ENCODE measurements at places on chromosomes 4 and X.
A peak's percentile ranks its signal among the peaks of the same experiment; 100 is the strongest.

DNA sequence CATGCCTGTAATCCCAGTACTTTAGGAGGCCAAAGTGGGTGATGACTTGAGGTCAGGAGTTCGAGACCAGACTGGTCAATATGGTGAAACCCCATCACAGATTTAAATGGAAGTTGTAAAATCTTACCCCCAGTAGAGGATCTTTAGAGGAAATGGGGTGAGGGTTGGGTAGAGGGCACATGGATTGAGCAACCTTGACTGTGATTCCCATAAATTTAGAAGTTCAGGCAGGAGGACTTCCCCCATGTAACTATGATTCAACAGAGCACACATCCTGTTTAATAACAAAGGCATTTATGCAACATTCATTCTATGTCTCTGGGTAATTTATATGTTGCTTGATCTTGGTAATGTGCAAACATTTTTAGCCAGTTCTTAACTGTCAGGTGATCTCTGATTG, 143.1 kb downstream of the RBM47 start:
- DNase-seq = peak; percentile 46

- peak; percentile 64 for DNase-seq
Observed at GRCh38 chr4:41095973-41096372, 118.4 kb downstream of the APBB2 start.

GRCh38 chr4:83574247-83574646, 38.3 kb downstream of the GPAT3 start:
- DNase-seq = no peak

- no peak for DNase-seq
Observed at GRCh38 chr4:170743633-170744032, 653.9 kb upstream of the AADAT start.

GRCh38 chr4:6058531-6059374, 40.5 kb upstream of the C4orf50 start:
- no peak for DNase-seq

GRCh38 chr4:94127707-94128328, 79.8 kb upstream of the SMARCAD1 start:
- DNase-seq = peak; percentile 23

DNA sequence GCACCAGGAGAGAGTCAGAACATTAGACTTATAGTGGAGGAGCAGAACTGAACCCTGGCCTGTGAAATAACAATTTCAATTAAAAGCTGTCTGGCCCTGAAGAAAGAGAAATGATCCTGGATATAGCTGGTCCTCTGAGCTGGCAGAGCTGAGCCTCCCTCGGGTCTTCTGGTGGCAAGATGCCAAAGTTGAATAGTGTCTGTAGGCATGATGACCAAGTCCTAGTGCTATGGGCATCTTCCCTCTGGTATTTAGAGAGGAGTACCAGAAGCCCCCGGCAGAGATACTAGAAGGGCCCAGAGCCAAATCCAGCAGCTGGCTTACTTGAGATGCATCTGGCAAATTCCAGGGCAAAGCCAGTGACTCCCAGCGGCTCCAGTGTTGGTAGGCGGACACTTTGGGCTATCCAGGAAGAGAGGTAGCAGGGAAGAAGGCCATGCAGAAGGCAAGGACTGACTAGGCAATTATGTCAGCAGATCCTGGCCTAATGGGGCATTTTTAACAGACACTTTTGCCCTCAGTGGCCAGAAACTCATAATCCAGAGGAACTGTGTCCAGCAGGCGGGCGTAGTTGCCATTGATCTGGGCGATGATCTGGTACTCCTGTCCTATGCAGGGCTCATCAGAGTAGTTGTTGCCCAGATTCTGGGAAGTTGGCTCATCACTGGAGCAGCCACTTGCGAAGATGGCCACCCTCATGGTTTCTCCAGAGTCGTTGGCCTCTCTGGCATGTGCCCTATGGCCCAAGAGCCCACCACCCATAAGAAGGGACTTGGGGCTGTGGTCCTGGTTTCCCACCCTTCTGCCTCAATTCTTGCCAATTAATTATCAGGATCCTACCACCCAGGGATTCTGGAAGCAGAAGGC, 17.9 kb downstream of the VSIG4 start:
- DNase-seq = no peak

GRCh38 chr4:102219129-102219528, 126.2 kb downstream of the SLC39A8 start:
- DNase-seq = no peak

- DNase-seq = no peak
Observed at GRCh38 chrX:107508925-107509324, 59.5 kb downstream of the FRMPD3 start.

DNA sequence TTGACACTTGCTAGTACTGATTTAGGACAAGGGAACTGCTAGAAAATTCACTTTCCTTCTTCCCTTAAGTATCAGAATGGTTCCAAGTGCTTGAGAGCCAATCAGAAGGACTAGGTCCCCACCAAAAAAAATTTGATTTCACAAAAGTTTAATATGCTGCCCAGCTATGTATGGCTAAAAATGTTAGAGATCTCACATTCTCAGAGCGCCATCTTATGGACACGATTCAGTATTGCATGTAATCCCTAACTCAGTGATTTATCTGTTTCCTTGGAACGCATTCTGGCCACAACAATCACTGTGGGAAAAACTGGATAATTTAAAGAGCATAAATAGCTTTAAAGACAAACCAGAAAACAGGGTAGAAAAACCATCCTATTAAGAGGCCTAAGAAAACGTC, 255.1 kb upstream of the GPC4 start:
- peak; percentile 37 for DNase-seq

DNA sequence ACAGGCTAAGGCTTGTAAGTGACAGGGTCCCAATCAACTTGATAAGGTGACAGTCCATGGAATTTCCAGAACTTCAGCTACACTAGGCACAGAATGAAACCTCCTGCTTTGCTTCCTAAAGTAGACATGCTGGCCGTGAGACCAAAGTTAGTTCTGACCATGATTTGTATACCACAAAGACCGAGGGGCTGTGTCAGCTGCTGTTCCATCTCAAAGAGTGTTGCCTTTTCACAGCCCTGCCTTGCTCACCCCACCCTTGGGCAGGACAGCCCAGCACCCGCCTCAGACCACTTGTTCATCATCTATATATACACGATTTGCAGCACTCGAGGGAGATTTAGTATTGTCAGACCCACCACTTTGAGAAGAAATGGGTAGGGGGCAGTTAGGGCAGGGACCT, 5.3 kb downstream of the IDS start:
- DNase-seq = no peak

GRCh38 chr4:93299118-93299517, 529.4 kb upstream of the ATOH1 start:
- DNase-seq = no peak

GRCh38 chr4:113976741-113977525, 2.5 kb downstream of the ARSJ start:
- DNase-seq = no peak

DNA sequence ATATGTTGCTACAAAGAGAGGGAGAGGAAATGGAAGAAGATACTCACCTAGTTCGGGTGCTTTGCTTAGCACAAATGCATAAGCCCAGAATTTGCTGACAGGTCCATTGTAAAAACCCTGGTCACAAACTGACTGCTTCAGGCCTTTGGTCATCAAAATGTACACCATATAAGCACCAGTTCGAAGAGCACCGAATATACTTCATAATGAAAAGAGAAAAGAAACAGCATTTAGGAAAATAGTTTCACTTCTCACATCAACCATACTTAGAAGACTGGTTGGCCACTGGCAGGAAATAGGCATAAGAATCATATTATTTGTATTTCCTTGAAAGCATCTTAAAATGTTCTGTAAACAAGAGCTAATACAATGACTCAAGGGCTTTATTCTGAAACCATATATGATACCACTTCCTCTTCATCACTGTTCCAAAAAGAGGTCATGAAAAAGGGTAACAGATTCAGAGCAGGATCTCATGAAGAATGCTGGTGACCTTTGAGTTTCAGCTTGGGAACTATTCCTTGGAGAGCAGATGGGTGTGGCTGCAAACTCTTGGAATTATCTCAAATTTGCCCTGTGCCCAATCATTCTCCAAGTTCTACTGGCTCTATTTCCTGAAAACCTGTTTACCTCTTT, 138.7 kb downstream of the ELOVL6 start:
- peak; percentile 6 for DNase-seq

DNA sequence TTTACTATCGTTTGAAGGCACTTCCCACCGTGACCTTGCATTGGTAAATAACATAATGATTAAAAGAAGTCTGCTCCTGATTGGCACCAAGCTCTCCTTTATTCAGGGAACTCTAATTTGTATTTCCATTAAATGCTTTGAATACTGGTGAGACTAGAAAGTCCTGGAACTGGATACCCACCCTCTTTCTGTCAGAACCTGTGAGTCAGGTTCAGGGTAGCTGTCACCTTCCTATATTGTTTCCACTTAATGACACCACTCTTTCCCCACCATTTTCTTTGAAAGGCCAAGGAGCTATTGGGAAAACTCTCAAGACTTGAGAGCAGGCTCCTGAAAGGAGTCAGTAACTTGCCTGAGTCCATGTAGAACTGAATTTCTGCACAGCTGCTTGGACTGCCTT, 55.9 kb upstream of the RASSF6 start:
- DNase-seq = no peak

GRCh38 chr4:113637363-113637762, 124.2 kb downstream of the CAMK2D start:
- DNase-seq = peak; percentile 64

DNA sequence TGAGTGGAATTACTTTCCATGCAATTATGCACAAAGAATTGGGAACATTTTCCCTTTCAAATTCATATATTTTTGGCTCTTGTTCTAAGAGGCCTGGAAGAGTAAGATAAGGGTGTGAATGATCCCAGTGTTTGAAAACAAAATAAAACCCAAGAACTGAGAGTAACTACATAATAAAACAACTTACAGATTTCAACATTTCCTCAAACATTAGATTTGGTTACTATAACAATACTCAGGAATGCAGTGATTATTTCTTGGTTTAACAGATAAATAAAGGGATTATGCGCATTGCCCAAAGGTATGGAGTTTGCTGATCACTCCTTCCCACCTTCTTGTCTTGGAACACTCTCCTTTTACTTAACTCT, 292.5 kb downstream of the CAMK2D start:
- DNase-seq = peak; percentile 52

DNA sequence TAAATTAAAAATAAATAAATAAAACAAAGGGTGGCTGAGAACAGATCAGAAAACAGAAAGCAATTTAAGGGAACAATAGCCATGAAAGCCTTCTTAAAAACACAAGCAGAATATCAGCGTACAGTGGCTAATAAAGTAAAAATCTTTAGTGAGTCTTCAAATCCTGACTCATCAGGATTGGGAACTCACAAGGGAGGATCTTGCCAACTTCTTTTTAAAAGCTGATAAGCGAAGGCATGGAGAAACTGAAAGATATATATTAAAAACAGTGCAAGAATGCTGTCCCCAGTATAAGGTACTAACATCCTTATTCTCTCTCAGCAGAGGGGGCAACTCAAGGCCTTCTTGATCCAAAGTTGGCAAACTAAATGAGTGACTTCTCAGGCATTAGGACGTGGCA, 180.1 kb downstream of the DHX15 start:
- no peak for DNase-seq

- peak; percentile 53 for DNase-seq
Observed at GRCh38 chr4:88841635-88842034, 144.0 kb upstream of the NAP1L5 start.

DNA sequence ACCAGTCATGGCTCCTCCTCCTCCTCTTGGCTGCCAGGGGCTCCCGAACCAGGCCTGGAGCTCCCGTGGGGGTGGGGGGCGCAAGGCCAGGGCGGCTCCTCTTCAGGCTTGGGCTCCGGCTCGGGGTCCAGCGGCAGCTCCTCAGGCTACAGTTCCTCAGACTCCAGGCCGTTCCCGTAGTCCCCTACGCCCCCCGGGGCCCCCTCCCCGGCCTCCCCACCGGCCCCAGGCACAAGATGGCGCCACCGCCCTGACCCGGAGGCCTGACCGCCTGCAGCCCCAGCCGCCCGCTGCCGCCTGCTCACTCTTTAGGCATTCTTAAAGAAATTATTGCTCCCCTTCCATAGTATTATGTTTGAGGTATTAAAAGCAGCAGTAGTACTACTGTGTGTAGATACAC, 54.5 kb downstream of the TAF1 start:
- DNase-seq = no peak

- peak; percentile 54 for DNase-seq
Observed at GRCh38 chr4:186999686-187000085, 276.0 kb upstream of the FAT1 start.

DNA sequence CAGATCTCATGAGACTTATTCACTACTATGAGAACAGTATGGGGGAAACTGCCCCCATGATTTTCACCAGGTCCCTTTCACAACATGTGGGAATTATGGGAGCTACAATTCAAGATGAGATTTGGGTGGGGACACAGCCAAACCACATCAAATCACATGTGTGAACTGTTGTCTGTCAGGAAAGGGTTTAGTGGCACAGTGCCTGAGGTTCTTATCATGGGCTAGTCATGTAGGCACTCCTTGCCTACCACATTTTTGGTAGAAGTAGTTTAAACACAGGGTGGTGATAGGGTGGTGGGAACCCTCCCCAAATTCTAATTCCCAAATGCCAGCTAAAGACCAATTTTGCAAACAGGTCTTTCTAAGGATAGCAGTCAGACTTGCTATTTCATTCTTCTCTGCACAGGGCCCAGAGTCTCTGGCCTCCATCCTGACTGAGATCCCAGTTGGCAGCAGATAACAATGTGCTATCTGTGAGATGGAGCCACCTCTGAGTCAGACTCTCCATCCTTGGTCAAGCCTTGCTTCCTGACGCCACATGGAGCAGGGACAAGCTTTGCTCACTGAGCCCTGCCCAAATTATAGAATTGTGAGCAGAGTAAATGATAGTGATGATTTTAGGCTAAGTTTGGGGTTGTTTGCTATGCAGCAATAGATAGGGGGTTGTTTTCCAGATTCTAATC, 33.5 kb upstream of the SETD7 start:
- DNase-seq = no peak
